ENCODE measurements at places on chromosomes 4 and X.

DNA sequence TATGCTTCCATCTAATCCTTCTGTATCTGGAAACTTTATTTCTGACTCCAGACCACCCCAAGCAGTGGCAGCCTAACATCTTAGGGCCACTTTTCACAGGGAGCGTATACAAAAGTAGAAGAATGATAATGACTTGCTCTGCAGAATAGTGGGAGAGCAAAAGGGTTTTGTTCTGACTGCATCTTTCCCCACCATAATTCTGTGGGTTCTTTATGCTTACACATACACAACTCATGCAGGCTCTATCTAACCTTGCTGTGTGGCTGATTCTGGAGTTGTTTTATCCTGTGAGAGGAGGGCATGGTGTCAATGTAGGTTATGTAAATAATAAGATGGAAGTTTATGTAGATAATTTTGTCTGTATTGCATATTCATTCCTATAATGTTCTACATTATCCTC, 42.4 kb upstream of the NDNF start:
- no peak for DNase-seq

GRCh38 chr4:1137063-1137776, 23.9 kb upstream of the RNF212 start:
- DNase-seq = no peak

GRCh38 chrX:13109817-13110216, 65.4 kb upstream of the FAM9C start:
- no peak for DNase-seq

- DNase-seq = no peak
These were observed 155.2 kb downstream of the SMIM20 start for GRCh38 chr4:26069218-26069617.

- no peak for DNase-seq
These were observed 93.4 kb upstream of the ENPP6 start for GRCh38 chr4:184310881-184311709.

DNA sequence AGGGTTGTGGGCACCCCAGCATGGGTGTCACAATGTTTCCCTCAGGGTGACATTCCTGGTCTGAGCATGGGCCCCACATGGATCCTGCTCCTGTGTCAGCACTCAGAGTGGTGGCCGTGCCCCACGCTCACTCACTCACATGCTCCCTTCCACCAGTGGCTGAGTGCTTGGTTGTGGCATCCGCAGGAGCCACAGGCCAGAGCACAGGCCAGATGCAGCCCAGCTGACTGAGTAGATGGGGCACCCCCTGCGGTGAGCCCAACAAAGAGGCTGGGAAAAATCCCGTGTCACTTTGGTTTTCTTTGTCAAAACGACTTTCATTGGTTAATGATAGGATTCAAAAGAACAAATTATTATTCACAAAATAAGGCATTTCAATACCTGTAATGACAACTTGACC, 204.6 kb upstream of the ANXA10 start:
- no peak for DNase-seq

DNA sequence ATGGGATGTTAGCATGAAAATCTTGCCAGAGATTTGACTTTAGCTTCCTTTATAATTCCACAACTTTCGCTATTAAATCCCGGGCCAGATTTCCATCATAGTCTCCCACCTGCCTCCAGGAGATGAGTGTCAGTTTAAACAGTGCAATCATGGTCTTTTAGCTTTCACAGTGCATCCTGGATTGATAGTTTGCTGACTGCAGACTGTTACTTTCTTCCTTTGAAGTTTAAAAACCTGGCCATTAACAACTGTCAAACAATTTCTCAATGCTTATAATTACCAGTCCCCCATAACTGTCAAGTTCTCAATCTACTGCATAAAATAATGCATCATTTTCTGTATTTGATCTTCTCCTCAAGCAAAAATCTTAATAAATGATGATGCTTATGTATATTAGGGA, 108.4 kb upstream of the FSTL5 start:
- no peak for DNase-seq

DNA sequence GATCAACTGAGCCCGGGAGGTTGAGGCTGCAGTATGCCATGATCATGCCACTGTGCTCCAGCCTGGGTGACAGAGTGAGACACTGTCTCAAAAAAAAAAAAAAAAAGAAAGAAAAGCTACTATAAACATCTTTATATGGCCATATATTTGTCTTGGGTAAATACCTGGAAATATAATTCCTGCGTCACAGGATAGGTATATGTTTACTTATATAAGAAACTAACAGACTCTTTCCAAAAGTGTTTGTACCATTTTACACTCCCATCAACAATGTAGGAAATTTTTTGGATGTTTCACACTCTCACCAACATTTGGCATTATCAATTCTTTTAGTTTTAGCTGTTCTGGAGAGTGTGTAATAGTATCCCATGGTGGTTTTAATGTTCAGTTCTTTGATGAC, 12.8 kb downstream of the P2RY4 start:
- no peak for DNase-seq

- no peak for DNase-seq
These were observed 17.2 kb upstream of the CCNI start for GRCh38 chr4:77092975-77093374.

GRCh38 chr4:123346951-123347350, 49.6 kb upstream of the SPRY1 start:
- DNase-seq = no peak

- peak; percentile 75 for DNase-seq
These were observed 41.0 kb upstream of the GATB start for GRCh38 chr4:151801547-151802516.

DNA sequence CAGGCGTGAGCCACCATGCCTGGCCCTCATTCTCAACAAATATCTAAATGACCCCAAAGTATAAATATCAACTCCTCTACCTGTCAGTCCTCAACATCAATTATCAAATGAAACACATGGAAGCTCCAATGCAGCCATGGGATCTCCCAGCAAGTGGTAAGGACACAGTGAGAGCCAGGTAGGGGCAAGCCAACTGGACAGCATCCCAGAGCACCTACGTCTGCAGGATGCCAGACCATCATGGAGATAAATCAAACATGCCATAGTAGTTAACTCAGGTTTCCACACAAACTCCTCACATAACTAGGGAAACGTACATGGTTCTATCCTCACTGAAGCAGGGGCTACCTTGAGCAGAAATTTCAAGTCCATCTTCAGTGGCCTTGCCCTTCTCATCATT, 159.9 kb upstream of the MED14 start:
- DNase-seq = no peak

DNA sequence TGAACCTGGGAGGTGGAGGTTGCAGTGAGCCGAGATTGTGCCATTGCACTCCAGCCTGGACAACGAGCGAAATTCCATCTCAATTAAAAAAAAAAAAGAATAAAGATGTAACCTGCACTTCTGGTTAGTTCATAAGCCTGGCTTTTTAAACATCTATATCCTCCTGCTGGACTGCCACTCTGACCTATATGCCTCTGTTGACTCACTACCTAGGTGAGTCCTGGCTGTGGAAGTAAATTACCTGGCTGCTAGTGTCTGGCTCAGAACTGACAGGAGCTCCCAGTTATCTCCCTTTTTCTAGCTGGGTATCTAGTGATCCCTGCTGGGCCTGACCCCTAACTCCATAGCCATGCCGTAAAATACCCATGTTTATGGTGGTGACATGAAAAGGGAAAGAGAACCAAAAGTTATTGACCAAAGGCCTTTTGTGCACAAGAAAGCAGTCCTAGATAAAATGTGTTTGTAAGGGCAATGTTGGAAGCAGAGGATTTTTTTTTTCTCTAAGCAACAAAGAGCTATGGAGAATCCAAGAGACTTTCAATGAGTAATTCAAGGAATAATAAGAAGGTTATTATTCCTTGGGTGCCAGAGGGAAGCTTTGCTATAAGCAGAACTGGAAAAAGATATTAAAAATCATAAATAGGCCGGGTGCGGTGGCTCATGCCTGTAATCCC, 10.4 kb upstream of the G3BP2 start:
- DNase-seq = no peak

- no peak for DNase-seq
These were observed 623.8 kb downstream of the EPHA5 start for GRCh38 chr4:65046192-65047133.

DNA sequence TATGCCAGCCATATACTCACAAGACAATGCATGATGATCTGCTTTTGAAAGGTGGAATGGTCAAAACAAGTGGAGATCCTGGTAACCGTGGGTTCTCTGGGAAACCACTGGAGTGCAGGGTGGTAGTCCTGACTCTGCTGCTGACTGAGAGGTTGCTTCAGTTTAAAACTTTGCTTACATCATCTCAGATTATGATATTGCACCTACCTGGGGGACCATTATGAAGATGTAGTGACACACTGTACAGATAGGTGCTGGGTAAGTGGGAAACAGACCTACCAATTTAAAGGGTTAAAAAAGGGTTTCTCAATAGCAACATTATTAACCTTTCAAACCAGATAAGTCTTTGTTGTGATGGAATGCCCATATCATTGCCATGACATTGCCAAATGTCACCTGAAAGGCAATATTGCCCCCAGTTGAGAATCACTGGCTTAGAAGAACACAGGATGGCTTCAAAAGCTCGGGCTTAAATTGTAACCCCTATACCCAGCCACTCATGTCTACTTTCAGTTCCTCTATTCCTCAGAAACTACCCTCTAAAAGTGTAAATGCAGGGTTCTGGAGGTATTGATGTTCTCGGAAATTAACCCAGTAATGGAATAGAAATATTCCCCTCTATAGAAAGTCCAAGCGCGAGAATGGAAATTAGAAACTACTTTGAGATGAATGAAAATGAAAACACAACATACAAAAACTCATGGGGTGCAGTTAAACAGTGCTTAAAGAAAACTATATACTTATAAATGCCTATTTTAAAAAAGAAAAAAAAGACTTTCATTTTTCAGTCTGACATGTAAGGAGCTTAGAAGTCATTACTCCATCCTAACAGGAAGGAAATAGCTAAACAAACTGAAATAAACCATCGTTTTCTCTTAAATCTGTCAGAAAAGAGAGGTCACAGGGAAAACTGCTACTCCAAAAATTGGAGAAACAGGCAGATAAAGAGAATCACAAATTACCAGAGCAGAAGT, 65.8 kb downstream of the ARHGEF6 start:
- DNase-seq = no peak

DNA sequence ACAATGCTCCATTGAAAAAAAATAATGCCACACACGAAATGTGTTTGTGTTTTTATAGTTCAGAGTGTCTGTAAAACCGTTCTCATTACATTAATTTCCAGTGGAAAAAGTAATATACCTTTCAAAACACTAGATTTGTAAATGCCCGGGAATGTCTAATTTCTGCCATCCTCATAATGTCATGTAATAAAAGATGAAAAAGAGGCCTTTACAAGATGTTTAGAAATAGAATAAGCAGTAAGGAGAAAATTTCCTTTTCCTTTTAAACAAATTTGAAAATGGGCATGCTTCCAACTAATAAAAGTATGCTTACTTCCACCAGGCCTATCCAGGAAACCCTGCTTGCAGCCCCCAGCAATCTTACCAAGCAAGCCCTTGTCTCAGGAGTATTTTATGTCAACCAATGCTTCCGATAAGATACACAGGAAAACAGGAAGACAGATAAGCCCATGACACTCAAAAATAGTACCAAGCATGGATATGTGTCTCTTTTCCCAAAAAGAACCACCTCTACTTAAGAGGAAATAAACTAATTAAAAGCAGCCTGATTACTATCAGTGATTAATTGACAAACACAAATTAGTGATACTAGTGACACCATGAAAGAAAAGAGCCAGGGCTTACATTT, 894.7 kb upstream of the INTU start:
- DNase-seq = no peak

DNA sequence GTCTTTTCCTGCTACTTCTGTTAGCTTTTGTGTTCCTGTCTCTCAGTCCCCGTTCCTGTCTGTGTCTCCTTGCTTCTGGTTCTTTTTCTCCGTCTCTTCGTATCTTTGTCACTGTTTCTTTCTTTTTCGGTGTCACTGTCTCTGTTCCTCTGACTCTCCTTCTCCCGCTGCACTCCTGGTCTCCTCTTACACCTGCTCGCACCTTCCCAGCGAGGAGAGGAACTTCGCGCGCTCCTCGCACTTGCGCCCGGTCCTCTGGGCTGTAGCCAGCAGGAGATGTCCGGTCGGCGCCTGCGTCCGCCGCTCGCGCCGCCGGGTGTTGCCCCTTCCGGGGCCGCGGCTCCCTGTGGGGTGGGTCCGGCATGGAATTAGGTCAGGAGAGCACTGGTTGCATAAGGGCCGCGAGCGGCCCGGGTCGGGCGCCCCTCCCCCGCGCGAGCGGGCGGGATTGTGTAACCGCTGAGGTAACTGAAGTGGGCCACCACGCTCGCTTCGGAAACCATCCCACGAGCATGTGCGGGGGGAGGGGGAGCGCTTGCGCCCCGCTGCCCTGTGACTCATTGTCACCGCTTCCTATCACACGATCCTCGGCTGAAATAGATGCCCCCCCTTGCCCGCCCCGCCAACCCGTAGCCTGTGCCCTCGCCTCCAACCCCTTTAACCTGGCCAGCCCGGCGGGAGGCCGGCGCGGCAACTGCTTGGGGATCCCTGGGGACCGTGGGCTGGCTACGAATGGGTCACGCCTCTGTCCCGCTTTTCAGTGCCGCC, 1.6 kb downstream of the LONRF3 start:
- peak; percentile 72 for DNase-seq

DNA sequence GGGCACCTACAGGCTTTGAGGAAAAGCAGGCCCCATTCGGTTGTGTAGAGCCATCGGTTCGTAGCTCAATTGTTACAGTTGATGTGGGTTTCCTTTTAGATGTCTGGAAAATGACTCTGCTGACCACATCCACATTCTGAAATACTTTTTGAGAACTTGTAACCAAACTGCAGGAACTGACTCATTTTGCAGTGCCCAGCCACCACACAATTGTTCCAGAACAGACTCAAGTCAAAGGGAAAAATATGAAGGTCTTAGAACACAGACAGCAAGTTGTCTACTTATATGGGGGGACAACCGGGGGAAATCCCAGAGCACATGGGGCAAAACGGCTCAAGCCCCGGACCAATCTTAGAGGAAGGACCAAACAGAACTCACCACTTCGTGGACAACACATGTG, 557.6 kb upstream of the DIPK2B start:
- peak; percentile 43 for DNase-seq

- DNase-seq = no peak
These were observed 89.0 kb upstream of the BMPR1B start for GRCh38 chr4:94668724-94669123.

DNA sequence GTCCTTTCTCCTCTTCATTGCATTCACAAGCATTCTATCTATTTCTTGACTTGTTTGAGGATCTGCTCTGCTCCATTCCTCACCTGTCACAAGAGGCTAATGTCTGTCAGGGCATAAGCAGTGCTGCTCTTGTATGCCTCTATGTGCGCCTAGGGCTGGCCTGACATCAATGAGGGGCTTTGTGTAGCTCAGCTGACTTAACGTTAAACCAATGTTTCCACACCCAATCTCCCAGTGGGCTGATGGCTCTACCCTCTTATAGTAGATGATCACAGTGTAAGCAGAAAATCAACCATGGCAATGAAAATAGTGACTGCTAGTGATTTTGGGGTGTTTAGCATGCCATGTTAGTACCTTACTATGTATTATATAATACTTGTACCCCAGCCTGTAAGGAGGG, 139.0 kb downstream of the UNC5C start:
- DNase-seq = no peak

DNA sequence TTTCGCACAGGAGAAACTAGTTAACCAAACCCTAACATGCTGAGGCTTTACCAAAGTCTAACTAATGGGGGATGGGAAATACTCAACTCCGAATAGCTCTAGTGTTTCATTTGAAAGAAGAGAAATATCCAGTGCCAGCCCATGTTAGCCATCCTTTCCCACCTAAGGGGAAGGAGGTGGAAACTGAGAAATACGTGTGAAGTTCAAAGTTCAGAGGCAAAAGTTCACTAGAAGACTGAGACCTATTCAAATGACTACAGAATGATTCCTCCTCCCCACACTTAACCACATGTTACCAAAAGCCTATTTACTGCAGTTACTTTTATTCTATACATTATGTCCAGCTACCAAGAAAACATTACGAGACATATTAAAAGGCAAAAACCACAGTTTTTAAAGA, 106.3 kb downstream of the CENPC start:
- no peak for DNase-seq
